ENCODE measurements at places on chromosomes 11 and 22. TPM values are rescaled to one million over a fixed set of nuclear protein-coding genes. Genes with fewer than 3 reads are reported as not detected.

The PLAAT5 gene
- polyA plus RNA-seq, result 18.7 TPM

The LRRC75B gene
- polyA plus RNA-seq, result 26.6 TPM

The OR51E1 gene
- not detected for polyA plus RNA-seq

The NLRP14 gene
- polyA plus RNA-seq, result 0.02 TPM

- DNase-seq, result no peak
Observed at GRCh38 chr11:125869521-125869920, 17.9 kb upstream of the HYLS1 start.

GRCh38 chr11:105298630-105299029 lies 159.1 kb upstream of the CARD18 start:
- DNase-seq, result no peak

The SLC22A9 gene
- polyA plus RNA-seq, result not detected

DNA sequence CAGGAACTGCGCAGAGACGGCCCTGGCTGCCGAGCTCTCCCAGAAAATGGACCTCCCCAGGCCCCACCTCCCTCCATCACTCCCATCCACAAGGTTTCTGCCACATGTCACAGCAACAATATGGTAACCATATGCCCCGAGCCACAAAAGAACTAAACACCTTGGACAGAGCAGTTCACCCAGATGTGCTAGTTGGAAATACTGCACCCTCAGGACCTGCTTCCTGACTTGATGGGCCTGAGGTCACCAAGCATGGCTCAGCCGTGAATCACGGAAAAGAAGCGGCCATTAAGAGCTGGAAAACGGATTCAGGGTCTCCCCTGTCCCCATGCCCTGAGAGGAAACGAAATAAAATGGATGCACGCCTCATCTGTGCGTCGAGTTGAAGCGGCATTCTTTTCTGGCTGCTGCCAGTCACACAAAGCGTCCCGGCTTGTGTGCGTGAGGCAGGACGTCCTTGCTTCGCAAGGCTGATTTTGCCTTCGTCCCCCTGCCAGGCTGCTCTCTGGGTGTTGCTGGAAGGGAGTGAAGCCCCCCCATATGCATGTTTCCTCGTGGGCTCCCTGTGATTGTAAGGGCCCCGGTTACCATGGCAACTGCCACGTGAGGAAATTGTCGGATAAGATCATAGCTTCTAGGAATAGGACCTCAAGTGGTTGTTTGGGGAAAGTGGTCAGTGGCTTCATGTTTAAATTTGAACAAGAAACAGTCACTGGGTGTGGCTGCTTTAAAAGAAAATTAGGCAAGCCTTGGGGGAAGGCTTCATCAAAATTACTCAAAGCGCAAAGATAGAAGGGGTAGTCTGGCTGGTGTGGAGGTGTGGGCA lies 51.7 kb downstream of the FLI1 start:
- DNase-seq, result no peak

The APOBEC3B gene
- 43.3 TPM for polyA plus RNA-seq

The TRPT1 gene
- 102 TPM for polyA plus RNA-seq

GRCh38 chr11:76661834-76662434 lies 8.6 kb downstream of the LRRC32 start:
- no peak for DNase-seq

DNA sequence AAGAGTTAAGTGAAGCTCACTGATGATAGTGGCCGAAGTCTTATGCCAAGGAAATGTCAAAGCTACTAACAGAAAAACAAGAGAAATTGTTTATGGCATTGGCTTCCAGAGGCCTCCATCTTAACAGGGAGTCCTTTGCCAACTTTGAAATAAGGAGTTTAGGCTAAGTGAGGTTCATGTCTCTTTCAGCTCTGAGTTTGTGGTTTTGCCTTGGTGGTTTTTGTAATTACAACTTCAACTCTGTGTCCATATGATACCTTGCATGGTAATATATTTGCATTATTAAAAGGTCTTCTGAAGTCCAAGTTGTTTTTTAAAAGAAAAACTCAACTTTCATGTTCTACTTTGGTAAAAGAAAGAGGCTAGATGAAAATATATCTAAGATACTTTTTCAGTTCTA lies 31.4 kb upstream of the ANO5 start:
- no peak for DNase-seq

DNA sequence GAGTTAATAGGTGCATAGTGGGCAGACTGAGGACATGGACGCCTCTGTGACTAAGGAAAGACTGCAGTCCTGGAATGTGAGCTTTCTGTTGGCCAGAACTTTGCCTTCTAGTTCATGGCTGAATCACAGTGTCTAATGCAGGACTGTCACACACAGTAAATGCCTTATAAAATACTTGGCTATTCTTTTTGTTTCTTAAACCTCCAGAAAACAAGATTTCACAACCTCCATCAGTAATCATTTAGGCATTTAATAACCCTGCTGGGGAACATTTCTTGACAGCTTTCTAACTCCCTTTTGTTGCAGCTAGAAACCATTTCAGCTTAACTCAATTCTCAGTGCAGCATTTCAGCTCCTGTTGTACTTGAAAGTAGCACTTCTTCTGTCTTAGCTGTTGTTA lies 335.8 kb upstream of the DDI1 start:
- DNase-seq, result no peak

The SHISAL1 gene
- 3.7 TPM for polyA plus RNA-seq

GRCh38 chr22:22940961-22941605 lies 53.5 kb downstream of the IGLL5 start:
- DNase-seq, result peak; percentile 37

The PATE4 gene
- polyA plus RNA-seq, result not detected

DNA sequence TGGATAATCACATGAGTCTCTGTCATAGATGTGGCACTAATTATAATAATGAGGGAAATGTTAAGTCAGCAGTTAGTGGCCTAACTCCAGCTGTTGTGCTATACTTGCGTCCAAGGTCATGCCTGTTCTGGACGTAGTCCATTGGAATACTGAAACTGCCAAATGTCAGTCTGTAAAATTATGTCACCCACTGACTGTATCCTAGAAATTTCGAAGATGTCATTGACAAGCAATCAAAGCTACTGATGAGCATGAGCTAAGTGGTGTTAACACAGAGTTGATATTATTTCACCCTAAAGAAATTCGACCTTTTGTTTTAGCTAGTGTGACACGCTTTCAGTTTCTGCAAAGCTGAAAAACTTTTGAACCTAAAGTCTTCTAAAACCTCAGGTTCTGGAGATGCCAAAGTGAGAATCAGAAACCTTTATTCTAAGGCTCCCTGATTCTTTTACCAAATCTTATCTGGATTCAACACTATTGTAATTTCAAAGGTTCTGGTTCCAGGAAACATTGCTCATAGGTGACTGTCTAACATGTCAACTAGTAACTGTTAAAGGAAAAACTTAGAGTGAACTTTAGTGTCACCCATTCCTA lies 14.9 kb upstream of the ME3 start:
- DNase-seq, result no peak

DNA sequence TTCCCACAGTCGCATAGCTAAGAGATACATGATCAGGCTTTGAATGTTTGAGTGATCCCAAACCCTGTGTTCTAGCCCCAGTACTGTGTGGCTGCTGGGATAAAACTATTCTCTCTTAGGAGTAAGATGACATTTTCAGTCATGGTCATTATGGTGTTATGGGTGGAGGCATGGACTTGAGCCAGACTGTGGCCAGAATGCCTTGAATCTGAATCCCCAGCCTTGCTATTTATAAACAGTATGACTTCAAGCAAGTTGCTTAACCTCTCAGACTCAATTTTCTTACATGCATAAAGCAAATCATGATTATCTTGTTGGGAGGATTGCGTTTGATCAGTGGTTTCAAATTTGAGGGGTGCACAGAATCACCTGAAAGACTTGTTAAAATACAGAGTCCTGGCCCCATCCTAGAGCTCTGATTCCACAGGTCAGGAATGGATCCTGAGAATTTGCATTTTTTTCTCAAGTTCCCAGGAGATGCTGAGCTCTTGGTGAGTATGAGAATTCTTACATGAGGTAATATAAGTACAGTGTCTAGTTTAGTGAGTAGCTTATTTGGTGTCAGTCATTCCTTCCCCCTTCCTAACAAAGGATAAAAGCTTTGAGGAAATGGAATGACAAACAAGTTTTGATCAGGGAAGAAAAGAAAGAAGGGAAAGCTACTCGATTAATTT lies 571.7 kb downstream of the METTL15 start:
- DNase-seq, result no peak

The FOLH1 gene
- polyA plus RNA-seq, result not detected

The GGTLC2 gene
- 0.14 TPM for polyA plus RNA-seq

GRCh38 chr11:116331381-116331780 lies 441.4 kb downstream of the BUD13 start:
- DNase-seq, result no peak

DNA sequence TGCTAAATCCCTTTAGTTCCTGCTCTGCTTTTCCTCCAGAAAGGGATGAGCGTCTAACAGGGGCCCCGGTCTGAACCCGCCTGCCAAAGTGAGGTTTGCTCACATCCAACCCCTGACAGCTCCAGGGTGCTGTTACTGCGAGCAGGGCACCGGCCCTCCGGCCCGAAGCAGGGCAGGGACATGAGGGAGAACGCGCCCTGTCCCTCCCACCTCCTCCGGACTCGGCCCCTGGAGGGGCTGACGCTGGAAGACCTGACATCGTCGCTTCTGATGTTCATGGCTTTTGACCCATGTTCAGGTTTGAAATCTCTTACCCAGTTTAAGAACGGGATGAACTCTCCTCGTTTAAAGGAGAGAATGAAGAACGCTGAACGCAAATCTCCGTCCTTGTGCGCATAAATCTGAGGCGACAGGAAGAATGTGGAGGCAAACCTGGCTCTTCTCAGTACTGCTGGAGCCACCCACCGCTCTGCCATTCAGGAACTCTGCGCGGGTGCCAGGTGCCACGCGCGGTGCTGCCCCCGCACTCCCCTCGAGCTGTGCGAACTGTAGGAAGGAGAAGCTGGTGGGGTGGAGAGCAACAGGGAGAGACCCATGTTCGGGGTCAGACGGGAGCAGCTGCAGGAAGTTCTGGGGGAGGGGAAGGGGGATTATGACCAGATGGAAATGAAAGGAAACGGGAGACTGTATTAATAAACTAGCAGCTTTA lies 826 bp upstream of the EEF1G start:
- no peak for DNase-seq

DNA sequence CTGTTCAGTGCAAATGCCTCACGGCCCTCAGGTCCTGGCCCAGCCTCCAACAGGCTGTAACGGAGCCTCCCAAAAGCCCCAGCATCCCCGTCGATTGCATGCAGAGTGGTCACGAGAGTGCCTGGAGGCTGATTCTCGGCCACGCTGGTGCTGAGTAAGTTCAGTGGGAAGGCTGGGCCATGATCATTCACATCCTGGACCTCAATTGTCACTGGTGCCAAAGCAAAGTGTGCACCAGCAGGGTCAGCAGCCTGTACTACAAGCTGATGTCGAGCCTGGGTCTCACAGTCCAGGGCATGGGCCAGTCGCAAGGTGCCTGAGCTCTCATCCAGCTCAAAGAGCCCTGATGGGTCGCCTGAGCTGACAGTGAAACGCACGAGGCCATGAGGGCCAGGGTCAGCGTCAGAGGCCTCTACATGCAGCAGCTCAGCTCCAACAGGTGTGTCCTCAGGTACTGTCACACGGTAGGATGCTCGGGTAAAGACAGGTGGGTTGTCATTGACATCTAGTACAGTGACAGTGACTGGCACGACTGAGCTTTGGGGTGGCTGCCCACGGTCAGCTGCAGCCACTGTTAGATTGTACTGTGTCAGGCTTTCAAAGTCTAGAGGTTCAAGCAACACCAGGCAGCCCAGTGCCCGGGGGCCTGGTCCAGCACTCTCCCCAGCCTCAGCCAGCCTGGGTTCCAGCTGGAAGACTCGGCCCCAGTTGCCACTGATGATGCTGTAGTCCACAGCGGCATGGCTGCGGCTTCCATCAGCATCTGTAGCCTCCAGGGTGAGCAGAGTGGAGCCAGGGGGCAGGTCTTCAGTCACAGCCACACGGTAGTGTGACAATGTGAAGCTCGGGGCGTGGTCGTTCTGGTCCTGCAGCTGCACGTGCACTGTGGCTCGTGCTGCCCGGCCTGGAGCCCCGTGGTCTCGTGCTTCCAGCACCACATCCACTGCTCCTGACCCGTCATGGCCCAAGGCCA lies 4.5 kb upstream of the TPP1 start:
- DNase-seq, result no peak

DNA sequence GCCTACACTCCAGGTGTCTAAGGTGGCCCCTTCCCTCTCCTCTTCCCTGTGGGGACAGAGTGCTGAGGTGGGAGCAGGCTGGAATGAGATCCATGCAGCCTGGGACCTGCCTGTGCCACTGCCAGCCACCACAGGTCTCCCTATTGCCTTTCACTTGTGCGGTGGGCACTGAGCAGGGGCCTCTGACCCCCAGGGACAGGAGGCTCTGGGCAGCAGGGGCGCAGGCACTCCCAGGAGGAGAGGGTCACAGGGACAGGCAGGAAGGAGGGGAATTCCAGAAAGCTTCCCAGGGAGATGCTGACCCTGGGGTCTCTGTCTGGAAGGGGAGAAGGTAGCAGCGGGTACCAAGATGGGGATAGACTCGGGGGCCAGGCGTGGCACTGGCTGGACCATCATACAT lies 228.5 kb upstream of the B3GAT1 start:
- no peak for DNase-seq

GRCh38 chr22:19477321-19478044 lies 1.5 kb downstream of the UFD1 start:
- no peak for DNase-seq

DNA sequence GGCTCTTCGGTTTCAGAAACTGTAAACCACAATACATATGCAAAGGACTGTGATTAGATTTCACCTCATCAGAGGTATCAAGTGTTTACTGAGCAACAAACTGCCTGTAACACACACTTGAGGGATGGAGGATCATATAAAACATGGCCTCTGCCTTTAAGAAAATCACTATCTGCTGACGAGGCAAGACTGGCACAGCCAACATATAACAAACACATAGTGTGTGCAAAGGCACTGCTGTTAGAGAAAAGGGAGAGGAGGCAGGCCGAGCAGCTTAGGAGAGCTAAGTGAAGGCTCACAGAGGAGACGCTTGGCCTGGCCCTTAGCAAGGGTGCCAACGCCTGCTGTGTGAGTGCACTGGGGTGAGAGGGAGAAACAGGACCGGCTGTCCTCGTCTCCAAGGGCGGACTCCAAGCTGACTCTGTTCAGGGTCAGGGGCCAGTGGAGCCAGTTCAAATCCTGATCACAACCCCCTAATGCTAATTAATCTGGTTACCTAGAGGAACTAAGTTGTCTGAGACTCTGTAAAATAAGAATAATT lies 48.2 kb downstream of the LRFN4 start:
- no peak for DNase-seq

The CATSPER1 gene
- not detected for polyA plus RNA-seq

DNA sequence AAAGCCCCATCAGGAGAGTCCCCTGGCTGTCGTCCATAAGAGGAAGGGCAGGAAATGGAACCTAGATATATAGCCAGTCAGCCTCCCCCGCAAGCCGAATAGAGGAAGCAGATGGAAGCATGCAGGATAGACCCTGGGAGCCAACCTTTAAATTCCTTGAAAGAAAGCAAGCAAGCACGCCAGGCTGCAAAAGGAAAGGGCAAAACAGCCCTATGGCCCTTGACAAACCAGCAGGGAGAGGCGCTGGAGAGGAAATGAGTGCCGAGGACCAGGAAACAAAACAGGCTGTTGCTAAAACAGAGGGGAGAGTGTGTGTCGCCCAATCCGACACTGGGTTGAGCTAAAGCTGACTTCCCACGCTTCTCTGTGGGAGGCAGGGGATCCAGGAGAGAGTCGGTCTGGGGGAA lies 203.5 kb upstream of the MTNR1B start:
- peak; percentile 66 for DNase-seq

The HIC2 gene
- polyA plus RNA-seq, result 12.0 TPM
